MCF 10A (cell line): ENCODE measurements at places on chromosomes 3 and 15. TPM values are rescaled to one million over a fixed set of nuclear protein-coding genes. Genes with fewer than 3 reads are reported as not detected.

DNA sequence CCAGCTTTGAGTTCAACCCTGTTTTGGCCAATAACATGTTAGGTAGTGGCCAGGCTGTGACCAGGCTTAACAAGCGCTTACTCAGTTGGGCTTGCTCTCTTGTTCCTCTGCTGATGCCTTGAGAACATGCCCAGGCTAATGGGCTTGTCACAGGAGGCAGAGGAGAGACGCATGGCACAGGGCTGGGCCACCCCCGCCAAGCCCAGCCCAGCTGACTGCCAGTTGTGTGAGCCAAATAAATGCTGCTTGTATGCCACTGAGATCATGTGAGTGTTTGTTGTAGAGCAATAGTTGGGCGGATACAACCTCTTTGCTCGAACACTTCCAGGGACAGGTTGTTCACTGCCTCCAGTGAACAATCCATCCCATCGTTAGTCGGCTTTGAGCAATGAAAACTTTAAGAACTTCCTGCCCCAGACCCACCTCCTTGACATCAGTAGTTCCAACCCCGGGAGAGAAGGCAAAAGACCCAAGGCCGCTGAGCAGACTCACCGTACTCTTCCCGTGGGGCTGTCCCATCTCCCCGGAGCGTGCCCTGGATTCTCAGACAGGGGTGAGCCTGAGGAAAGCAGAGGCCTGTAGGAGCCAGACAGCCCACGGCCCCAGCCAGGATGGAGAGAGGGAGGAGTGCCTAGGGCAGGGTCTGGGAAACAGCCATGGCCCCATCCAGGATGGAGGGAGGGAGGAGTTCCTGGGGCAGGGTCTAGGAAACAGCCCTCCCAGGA is 4.1 kb downstream of the PLA2G4F start:
- no peak for DNase-seq

- DNase-seq = no peak
Observed at GRCh38 chr3:146325170-146325569, 74.3 kb upstream of the PLSCR4 start.

DNA sequence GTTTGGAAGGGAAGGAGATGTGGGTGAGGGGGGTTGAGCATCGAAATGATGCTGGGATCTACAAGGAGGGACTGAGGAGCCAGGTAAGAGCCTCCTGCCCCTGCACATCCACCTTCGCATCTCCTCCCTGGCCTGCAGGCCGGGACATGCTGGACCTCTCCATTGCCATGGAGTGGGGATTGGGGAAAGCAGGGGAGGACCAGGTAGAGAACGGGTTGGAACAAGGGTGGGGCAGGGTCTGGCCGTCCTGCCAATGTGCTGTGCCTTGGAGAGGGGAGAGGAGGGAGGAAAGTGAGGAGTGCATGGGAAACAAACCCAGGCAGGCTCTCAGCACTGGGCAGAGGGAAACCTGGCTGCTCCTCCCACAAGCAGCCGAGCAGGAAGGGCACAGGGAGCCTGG is 10.6 kb downstream of the PLA2G4B start:
- no peak for DNase-seq

DNA sequence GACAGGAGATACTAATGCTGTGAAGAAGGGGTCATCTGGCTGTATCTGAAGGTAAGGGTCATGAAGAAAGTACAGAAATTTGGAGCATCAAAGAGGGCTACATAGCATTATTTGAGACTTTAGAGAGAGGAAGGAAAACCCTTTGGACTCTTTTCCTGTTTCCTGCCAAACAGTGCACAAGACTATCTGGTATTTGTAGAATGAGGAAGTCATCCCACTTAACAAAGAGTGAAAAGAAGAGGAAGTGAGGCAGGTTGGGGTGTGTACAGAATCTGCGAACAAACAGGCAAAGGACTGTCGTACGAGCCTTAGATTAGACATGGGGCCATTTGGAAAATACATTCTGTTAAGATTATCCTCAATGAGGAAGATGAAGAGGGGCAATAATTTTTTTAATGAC is 546.8 kb upstream of the EPHA6 start:
- DNase-seq = no peak

DNA sequence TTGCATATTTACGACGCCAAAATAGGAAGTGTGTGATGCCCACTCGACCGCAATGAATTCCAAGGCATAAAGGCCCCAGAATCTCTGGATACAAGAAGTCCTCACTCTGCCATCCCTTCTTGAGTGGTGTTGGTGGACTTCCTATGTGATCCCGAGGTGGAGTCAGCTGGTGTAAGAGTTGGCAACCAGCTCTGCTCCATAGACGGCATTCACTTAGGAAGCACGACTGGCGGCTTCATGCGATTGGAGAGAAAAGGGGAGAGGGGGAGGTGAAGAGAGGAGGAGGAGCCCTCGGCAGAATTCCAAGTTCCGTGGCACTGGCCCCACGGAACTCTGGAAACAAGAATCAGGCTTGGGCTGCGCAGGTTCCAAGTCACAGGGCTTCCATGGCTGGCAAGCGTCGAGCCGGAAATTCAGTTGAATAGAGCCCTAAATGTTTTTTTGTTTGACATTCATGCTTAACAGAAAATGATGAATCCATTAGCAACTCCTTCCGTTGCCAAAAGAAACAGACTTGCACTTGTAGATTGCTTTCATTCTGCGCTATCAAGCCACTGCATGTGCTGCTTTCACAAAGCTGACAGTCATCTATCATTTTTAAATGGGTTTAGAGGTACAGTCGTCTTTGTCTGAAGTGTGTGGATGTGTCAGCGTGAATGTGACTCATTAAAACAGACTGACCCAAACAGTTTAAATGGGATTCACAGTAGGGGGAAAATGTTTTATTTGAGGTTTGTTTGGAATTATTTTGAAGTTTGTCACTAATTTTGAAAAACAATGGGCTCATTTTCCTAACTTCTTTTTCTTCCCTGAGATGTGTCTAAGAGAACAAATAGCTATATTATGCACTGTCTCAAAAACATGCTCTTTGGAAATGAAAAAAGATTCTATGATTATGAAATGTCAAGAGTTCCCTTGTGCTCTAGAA is 428.3 kb upstream of the ATP11B start:
- DNase-seq = peak; percentile 88

DNA sequence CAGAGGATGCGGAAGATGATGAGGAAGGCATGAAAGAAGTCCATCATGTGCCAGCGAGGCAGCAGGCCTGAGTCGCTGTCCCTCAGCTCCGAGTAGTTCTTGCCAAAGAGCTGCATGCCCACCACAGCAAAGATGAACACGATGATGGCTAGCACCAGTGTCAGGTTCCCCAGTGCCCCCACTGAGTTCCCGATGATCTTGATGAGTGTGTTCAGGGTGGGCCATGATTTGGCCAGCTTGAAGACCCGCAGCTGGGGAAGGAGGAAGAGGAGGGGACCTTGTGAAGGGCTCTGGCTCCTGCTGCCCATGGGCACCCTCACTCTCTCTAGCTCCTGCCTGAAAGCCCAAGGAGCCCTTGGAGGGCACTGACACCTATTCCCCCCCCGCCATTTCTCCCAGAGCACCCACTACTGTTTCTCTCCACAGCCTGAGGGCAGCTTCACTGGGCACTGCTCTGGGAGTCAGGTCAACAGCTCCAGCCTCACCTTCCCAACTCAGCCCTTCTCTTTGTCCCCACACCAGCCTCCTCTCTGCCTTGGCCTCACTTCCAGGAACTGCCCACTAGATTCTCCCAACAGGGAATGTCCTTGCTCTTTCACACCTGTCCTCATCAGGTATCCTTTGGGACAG is 63.6 kb downstream of the SCN5A start:
- no peak for DNase-seq

DNA sequence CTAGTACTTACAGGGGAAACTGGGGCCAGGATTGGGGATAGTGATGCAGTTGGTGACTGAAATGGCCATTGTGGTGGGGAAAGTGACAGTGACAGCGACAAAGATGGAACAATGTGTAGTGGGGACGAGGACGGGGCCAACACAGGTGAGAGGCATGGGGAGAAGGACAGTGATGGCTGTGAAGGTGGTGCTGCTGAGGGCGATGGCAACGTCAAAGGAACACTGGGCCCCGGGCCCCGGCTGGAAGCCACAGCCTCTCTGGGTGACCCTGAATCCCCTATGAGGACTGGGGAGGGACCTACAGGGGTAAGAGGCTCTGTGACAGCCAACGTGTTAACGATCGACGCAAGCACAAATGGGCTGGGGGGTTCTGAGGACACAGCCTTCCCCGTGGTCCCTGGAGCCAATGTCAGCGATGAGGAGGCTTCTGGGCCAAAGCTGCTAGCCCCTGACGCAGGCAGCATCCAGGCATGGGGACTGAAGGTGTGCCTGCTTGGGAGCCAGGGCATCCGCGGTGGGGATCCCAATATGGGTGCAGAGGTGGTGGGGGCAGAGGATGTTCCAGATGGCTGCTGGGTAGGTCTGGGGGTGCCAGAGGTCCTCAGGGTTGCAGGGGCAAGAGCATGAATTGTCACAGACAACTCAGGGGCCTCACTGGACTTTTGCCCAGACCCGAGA is 25.2 kb upstream of the GOLGA6C start:
- DNase-seq = no peak

DNA sequence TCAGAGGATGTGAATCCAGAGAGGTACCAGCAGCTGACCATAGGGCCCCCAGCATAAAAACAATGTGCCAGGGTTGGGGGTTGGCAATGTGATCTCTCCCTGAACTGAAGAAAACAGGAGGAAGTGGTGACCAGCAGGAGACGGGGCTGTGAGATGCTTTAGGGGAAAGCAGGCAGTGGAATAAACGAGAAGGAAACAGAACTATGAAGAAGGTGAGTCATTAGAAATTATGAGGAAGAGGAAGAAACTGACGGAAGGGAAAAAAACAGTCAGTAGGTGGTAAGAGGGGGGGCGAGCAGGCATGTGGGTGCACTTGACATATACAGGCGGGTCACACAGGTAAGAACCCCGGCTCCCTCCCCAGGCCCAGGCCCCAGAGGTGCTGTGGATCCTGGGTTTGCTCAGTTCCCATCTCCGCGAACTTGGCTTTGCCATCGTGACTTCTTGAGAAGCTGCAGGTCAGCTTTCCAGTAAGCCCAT is 42.2 kb upstream of the B3GNT5 start:
- DNase-seq = no peak

- no peak for DNase-seq
Observed at GRCh38 chr3:63875510-63875909, 11.8 kb downstream of the ATXN7 start.

GRCh38 chr3:172286548-172287148 is 161.6 kb downstream of the GHSR start:
- DNase-seq = no peak

DNA sequence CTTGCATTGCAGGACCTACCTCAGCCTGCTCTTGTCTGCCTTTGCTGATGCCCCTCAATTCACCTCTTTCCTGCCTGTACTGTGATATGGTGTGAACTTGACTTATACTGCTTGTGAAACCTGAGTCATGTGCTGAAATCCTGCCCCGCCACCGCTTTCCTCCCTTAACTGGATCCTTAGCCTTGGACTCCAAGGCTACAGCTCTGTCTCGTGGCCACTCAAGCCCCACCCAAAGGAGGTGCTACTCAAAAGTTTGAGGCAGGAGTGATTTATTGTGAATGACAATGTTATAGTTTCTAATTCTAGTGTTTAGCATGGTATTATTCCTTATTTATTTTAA is 56.1 kb downstream of the MYZAP start:
- peak; percentile 79 for DNase-seq

- no peak for DNase-seq
Observed at GRCh38 chr3:23640471-23641146, 165.1 kb upstream of the UBE2E1 start.

GRCh38 chr3:62876064-62876463 is 848 bp upstream of the CADPS start:
- peak; percentile 25 for DNase-seq

- peak; percentile 0 for DNase-seq
Observed at GRCh38 chr3:65371053-65371452, 667.7 kb downstream of the MAGI1 start.

DNA sequence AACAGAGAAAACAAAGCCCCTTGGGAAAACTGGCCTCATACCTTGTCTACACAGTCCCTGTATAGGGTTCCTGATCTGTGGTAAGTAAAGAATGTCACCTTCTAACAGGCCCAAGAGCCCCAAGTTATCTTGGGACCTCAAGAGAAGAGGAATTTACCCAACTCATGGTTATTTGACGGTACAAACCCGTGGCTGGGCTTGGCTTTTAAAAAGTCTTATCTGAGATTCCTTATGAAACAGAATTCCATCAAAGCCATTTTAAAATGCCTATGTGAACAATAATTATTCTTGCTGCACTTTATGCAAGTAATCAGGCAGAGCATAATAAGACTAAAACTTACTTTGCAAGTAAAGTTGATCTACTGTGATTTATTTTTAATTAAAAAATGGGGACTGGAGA is 13.9 kb upstream of the SORD start:
- DNase-seq = no peak

GRCh38 chr3:169259134-169259533 is 404.4 kb downstream of the MECOM start:
- DNase-seq = no peak

GRCh38 chr3:141915766-141916165 is 39.3 kb downstream of the ATP1B3 start:
- no peak for DNase-seq

DNA sequence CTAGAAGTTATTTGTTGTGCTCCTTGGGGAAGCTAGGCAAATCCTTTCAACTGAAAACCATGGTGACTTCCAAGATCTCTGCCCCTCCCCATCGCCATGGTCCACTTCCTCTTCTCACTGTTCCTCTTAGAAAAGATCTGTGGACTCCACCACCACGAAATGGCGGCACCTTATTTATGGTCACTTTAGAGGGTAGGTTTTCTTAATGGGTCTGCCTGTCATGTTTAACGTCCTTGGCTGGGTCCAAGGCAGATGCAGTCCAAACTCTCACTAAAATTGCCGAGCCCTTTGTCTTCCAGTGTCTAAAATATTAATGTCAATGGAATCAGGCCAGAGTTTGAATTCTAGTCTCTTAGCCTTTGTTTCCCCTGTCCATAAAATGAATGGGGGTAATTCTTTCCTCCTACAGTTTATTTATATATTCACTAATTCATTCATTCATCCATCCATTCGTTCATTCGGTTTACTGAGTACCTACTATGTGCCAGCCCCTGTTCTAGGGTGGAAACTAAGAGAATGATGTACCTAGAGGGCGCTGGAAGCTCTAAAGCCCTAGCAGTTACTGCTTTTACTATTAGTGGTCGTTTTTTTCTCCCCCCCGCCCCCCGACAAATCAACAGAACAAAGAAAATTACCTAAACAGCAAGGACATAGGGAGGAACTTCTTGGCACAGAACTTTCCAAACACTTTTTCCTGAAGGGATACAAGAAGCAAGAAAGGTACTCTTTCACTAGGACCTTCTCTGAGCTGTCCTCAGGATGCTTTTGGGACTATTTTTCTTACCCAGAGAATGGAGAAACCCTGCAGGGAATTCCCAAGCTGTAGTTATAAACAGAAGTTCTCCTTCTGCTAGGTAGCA is 657 bp downstream of the PATL2 start:
- DNase-seq = peak; percentile 28

DNA sequence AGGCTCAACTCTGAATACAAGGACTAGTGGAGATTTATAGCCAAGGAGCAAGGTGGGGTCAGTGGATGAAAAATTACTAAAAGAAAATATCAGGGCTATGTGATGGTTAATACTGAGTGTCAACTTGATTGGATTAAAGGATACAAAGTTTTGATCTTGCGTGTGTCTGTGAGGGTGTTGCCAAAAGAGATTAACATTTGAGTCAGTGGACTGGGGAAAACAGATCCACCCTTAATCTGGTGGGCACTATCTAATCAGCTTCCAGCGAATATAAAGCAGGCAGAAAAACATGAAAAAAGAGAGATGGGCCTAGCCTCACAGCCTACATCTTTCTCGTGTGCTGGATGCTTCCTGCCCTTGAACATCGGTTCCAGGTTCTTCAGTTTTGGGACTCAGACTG is 14.4 kb upstream of the SENP7 start:
- no peak for DNase-seq

Gene INKA1
- total RNA-seq = 4.8 and 7.4 TPM in 2 replicates

Gene AP4E1
- total RNA-seq = 25.5 and 28.2 TPM in 2 replicates

Gene TPRG1
- total RNA-seq = 1.5 and 2.0 TPM in 2 replicates

Gene CTXND1
- total RNA-seq = not detected in 2 replicates

Gene SLC22A13
- 1.7 and 1.9 TPM in 2 replicates for total RNA-seq

Gene NT5DC2
- total RNA-seq = 28.9 and 36.9 TPM in 2 replicates

Gene CFAP92
- total RNA-seq = 0.10 and 0.16 TPM in 2 replicates
